Activated CD4-positive, alpha-beta T cell treated with anti-CD3 and anti-CD28 coated beads, Interleukin-2, amount 50 U/mL, for 48 hours (primary cell): ENCODE measurements at places on chromosomes 11 and 22.
A peak's percentile ranks its signal among the peaks of the same experiment; 100 is the strongest.

- DNase-seq = no peak
Measured at GRCh38 chr11:111797145-111797581, 31.0 kb upstream of the PPP2R1B start.

DNA sequence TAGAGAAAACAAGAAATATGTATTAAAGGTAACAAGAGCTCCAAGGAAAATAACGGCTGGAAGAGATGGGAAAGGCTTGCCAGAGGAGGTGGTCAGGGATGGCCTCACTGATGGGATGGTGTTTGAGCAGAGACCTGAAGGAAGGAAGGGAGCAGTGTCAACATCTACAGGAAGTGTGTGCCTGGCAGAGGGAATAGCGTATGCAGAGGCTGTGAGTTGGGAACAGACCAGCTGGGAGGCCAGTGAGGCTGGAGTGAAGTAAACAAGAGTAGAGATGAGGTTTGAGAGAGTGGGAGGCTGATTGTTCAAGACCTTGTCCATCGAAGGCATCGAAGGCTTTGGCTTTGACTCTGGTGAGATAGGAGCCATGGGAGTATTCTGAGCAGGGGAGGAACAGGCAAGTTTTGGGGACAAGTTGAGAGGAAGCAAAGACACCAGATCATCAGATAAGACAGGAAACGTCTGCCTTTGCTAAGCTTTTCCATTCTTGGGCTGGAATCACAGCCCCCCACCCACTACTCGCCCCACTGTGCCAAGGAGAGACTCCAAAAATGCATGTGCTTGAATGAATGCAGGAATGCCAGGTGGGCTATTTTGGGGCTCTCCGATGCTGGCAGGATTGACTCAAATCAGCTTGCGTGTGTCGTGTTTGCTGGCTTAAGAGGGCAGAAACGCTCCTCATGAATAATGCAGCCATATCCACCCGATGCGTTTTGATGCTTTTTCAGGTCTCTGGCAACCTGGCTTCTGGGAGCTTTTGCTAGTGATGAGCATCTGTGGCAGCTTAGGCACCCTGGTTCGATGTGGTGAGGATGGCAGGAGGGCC, 7.2 kb downstream of the SGSM1 start:
- DNase-seq = no peak

DNA sequence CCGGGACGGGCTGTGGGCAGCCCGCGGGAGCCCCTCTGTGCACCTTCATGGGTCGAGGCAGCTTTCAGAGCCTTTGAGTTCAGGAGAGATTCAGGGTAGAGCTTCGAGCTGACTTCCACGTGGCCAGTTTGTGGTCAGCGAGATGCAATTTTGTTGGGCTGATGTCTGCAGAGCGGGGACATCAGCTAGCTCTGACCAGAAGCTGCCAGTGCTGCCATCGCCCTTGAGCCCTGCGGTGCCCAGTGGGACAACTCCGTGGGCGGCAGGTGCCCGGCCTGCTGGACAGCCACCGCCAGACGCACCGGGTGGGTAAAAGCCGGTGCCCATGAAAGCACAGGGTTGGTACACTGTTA, 719 bp downstream of the TALDO1 start:
- no peak for DNase-seq

GRCh38 chr22:39349506-39349966, 255 bp upstream of the SYNGR1 start:
- DNase-seq = peak; percentile 18

- DNase-seq = no peak
Measured at GRCh38 chr11:82494988-82495432, 238.7 kb downstream of the FAM181B start.

GRCh38 chr11:91219535-91219934, 996.7 kb upstream of the CHORDC1 start:
- DNase-seq = no peak

- no peak for DNase-seq
Measured at GRCh38 chr11:102319544-102319943, 2.3 kb downstream of the BIRC3 start.

- DNase-seq = no peak
Measured at GRCh38 chr11:68661014-68661413, 23.3 kb upstream of the GAL start.

- DNase-seq = no peak
Measured at GRCh38 chr11:114272311-114272710, 23.9 kb upstream of the NNMT start.

DNA sequence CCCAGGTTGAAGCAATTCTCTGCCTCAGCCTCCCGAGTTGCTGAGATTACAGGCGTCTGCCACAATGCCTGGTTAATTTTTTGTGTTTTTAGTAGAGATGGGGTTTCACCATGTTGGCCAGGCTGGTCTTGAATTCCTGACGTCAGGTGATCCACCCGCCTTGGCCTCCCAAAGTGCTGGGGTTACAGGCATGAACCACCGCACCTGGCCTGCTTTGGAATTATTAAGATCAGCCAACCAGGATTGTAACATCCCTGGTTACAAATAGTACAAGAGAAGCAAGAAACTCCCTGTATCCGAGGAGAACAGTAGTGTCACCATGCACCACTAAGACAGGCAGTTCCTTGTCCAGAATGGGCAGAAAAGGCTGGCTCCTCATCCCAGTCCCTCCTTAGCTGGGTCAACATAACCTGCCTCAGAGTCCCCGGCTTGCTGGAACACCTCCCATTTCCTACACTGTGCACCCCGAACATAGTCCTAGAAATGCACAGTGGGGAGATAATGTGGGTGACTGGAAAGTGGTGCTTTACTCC, 77.2 kb upstream of the INCENP start:
- no peak for DNase-seq

DNA sequence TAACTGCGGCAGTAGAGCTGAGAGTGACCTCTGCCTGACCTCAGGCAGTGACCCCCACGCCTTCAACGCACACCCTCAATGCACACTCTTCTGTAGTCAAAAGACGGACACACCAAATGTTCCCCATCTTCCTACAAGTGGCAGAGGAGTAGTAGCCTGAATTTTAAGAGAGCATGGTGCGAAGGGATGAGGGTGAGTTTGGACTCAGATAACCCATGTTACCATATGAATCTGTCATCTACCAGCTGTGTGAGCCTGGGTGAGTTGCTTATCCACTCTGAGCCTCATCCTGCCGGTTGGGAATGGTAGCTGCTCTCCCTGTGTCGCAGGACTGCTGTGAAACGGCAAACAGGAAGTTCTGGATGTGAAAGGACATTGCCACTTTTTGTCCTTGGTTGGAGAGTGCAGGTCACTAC, 20.6 kb upstream of the ROBO3 start:
- DNase-seq = no peak

- peak; percentile 29 for DNase-seq
Measured at GRCh38 chr22:39907605-39908097, 6.8 kb downstream of the GRAP2 start.

DNA sequence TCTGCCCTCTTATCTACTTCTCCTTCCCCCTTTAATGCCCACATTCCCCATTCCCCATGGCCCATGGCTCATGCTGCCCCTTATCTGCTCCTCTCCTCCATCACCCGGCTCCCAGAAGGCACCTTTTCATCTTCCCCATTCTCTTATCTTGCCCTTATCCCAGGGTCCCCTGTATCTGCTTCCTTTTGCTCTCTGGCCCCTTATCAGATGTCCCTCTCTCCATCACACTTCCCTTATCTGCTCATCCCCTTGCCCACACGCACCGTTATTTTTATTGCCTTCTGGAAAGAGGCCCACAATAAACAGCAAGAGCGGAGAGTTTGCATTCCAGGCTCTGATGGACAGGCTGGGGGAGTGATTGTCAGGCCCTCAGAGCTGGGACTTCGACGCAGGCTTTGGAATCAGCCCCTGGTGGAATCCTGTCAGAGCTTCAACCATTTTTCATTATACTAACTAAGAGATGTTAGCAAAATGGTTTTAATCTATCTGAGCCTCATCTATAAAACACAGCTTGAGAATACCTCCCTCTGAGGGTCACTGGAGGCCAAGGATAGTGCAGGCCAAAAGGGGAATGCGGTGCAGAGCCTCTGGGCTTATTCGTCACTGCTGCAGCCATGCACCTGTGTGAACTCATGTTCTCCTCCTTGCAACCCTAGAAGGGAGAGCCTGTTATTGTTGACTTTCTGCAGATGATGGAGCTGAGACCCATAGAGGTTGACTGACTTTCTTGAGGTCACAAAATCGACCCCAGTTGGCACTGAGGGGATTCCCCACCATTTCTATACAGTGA, 37.0 kb upstream of the LRRC55 start:
- DNase-seq = no peak

DNA sequence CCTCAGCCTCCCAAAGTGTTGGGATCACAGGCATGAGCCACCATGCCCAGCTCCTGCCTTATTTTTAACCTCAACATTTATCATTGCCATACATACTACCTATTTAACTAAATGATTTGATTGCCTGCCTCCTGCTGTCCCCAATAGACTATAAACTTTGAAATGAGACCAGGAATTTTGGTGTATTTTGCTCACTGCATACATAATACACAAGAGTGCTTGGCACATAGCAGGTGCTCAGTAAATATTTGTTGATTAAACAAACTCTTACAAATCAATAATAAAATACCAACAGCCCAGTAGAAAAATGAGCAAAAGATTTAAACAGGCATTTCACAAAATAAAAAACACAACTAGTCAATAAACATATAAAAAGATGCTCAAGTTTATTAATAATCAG, 49.5 kb upstream of the PHF21A start:
- DNase-seq = no peak

GRCh38 chr11:62402960-62403730, 15.7 kb upstream of the SCGB1A1 start:
- DNase-seq = no peak

DNA sequence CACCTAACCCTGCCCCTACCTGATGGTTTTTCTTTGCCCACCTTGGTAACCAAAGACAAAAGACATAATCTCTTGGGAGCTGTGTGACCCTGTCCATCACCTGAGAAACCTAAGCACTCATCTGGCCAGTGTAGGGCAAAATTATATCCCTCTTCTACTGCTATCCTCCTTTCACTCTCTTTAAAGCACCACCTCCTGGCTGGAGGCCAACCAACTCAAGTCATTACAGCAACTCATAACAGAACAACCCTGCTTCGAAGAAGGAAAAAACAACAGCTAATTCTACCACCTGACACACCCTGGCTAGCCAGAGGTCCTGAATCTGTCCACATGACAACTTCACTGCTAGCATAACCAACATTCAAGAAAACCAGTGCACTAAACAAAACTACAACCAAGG, 45.5 kb downstream of the GAS2 start:
- DNase-seq = no peak

- no peak for DNase-seq
Measured at GRCh38 chr11:111395749-111396148, 16.7 kb upstream of the POU2AF1 start.

DNA sequence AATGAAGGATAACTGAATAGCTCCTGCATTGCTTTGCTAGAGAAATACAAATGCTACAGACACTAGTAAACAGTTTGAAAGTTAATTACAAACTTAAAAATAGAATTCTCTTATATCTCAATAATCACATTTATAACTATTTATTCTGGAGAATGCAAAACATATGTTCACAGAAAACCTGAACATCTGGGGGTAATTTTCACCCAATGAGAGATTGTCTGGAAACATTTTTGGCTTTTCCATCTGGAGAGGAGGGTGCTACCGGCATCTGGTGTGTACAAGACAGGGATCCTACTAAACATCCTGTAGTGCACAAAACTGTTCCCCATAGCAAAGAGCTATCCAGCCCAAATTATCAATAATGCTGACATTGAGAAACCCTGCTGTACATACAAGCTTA, 378.4 kb upstream of the CHORDC1 start:
- no peak for DNase-seq

GRCh38 chr11:117822074-117823033, 2.2 kb downstream of the FXYD2 start:
- peak; percentile 70 for DNase-seq

- DNase-seq = no peak
Measured at GRCh38 chr11:45237711-45238315, 48.3 kb downstream of the SYT13 start.

DNA sequence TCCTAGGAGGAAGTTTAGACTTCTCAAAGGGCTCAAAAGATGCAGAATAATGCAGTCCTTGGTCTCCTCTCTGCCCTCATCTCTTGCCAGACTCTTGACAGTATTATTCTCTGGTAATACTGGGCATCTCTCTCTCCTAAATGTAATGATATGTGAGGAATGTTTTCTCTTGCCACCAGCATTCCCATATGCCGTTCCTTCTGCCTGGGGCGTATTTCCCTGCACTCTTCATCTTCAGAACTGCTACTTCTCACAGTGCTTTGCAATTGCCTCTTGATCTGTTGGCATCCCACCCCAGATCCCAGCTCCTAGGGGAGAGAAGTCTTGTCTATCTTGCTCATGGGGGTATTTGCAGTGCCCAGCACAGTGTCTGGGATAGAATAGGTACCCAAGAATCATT, 107.4 kb downstream of the RASSF10 start:
- DNase-seq = no peak

DNA sequence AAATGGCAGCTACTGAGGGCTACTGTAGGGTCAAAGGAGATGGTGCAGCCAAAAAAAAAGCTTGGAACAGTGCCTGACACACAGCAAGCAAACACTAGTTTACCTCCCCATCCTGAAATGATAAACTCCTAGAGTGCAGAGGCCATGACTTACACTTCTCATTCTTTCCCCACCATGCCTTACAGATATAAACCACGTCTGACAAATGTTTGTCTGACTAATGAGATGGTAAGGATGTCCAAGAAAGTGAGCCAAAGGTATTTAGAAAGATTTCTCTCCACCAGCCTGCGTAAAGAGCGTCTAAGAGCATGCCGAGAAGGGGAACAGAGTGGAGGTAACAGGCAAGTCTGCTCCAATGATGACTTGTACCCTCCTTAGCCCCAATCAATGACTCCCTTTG, 99.0 kb downstream of the LARGE1 start:
- no peak for DNase-seq

- DNase-seq = no peak
Measured at GRCh38 chr22:24695561-24696511, 78.7 kb downstream of the PIWIL3 start.

- DNase-seq = no peak
Measured at GRCh38 chr22:47168441-47168840, 406.0 kb downstream of the TBC1D22A start.

DNA sequence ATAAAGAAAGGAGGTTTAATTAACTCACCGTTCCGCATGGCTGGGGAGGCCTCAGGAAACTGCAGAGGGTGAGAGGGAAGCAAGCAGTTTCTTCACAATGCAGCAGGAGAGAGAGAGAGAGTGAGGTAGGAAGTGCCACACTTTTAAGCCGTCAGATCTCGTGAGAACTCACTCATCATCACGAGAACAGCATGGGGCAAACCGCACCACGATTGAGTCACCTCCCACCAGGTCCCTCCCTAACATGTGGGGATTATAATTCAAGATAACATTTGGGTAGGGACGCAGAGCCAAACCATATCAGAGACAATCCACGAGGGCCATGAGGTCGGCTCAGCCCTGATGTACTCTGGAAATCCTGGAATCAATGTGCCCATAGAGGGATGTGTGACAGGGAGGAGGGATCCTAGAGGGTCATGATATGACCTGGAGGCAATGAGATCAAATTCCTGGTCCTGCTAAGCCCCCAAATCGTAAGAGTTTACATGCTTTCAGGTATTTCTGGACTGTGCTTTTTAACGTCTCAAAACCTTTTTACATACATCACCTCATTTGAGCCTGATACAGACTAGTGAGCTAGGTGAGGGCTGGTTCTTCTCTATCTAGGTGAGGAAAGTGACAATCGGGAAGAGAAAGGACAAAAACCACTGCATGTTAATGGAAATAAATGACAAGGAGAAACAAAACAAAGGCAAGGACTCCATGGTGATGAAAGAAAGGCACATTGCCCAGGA, 19.5 kb upstream of the RASSF10 start:
- no peak for DNase-seq
